ENCODE measurements at places on chromosomes 5 and 9. TPM values are rescaled to one million over a fixed set of nuclear protein-coding genes. Genes with fewer than 3 reads are reported as not detected.
A peak's percentile ranks its signal among the peaks of the same experiment; 100 is the strongest.

DNA sequence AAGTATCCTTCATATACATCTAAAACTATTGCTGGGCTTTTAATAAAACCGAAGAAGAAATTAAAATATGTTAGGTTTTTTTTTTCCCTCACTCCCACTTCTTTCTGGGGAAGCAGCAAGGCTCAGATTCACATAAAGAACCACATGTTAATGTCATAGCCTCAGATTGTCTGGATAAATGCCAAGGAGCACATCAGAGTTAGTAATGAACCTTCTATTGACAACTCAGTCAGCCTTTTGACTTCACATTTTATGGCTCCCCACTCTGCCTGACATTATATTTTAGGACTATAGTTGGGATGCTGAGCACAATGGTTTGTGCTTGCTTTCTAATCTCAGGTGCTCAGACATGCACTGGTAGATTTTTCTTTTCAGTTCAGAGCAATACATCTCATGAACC is 21.8 kb downstream of the DMAC1 start:
- peaks cover 9% of the 10 kb centered on the region for H3K27me3 ChIP-seq
- no peaks in the 10 kb centered on the region for H3K4me1 ChIP-seq
- peaks cover 5% of the 10 kb centered on the region for H3K36me3 ChIP-seq
- no peak overlapping the region for H3K27ac ChIP-seq
- no peak for DNase-seq

- no peak overlapping the region for H3K4me3 ChIP-seq
- no peaks in the 10 kb centered on the region for H3K27me3 ChIP-seq
- no peak for DNase-seq
- peaks cover 65% of the 10 kb centered on the region for H3K4me1 ChIP-seq
Measured at GRCh38 chr5:32595118-32595517, 9.8 kb downstream of the SUB1 start.

DNA sequence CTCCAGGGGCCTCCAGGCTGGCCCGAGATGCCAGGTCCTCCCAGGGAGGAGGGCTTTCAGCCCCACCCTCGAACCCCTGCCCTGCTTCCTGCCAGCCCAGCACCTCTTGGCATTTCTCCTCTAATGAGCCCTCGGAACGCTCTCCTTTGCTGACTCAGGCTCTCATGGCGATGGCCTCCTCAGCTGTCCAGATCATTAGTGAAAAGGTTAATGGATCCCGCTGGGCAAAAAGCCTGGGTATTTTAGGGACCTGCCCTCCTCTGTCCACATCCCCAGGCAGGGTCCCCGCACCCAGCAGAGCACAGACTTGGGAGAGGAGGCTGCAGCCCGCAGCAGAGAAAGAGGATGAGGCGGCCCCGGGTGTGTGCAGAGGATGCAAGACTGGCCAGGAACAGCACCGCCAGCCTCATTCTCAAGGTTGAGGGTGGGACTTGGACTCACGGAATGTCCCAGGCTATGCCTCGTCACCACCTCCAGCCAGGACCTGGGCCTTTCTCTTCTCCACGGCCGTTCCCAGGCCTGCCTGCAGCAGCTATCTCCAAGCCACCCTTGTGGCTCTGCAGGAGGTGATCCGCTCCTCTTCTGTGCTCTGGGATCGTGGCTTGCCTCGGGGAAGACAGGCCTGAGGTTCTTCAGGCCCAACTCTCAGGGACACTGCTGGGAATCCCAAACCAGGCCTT is 23.0 kb upstream of the ADAMTS2 start:
- no peak overlapping the region for H3K4me3 ChIP-seq
- no peak overlapping the region for H3K27ac ChIP-seq
- no peak for DNase-seq
- H3K27me3 ChIP-seq: peaks cover 3% of the 10 kb centered on the region
- no peaks in the 10 kb centered on the region for H3K4me1 ChIP-seq
- H3K36me3 ChIP-seq: no peaks in the 10 kb centered on the region

- peaks cover 6% of the 10 kb centered on the region for H3K36me3 ChIP-seq
- no peak overlapping the region for H3K4me3 ChIP-seq
- no peak overlapping the region for H3K27ac ChIP-seq
- H3K27me3 ChIP-seq: no peaks in the 10 kb centered on the region
- DNase-seq: no peak
- H3K4me1 ChIP-seq: peaks cover 30% of the 10 kb centered on the region
Measured at GRCh38 chr5:179802950-179803562, 3.6 kb downstream of the MGAT4B start.

The OR1J2 gene
- 0.23 TPM for total RNA-seq

DNA sequence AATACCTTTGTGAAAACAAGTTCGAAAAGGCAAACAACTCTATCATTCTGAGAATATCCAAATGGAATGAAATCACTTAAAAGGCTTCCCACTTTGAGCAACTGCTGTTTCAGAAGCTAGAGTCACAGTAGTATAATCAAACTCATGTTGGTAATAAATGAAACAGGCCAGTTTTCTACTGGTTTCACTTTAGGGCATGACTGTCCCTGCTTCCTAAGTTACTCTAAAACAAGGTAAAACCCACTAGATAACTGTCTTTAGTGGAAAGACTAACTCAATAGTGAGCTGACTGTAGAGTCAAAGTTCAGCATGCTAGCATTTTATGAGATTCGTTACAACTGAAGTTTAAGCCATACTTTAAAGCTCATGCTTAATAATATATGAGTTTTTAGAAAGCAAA is 6.0 kb downstream of the CDC26 start:
- peaks cover 12% of the 10 kb centered on the region for H3K36me3 ChIP-seq
- peaks cover 18% of the 10 kb centered on the region for H3K4me1 ChIP-seq
- no peaks in the 10 kb centered on the region for H3K27me3 ChIP-seq
- no peak for DNase-seq
- no peak overlapping the region for H3K4me3 ChIP-seq

The CD274 gene
- total RNA-seq: 24.6 TPM

DNA sequence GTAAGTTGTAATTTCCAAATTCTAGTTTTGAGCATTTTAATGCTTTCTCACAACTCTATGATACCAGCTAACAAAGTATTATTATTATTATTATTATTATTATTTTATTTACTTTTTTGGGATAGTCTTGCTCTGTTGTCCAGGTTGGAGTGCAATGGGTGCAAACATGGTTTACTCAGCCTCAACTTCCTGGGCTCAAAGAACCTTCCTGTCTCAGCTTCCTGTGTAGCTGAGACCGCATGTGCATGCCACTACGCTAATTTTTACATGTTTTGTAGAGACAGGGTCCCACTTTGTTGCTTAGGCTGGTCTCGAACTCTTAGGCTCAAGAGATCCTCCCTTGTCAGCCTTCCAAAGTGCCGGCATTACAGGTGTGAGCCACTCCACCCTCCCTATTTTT is 27.0 kb downstream of the LRRC70 start:
- peaks cover 32% of the 10 kb centered on the region for H3K36me3 ChIP-seq
- no peak overlapping the region for H3K4me3 ChIP-seq
- no peaks in the 10 kb centered on the region for H3K27me3 ChIP-seq
- H3K4me1 ChIP-seq: peaks cover 6% of the 10 kb centered on the region
- H3K27ac ChIP-seq: no peak overlapping the region
- no peak for DNase-seq

The CTXN3 gene
- total RNA-seq: not detected

DNA sequence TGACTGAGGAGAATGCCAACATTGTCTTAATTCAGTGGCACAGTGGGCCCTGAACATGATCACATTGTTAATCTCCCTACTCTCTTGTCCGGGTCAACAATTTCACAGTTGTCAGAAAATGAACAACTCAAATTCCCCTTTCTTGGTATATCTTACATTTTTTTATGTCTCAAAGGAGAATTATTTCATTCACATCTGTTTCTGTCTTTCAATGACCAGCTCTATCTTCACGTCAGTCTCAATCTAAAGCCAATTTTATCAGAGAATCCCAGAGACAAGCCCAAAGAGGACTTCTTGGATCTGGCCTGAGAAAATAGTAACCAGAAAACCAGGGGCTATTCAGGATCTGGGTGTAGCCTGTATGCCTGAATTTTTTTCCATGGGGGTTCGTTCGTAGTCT is 477.5 kb downstream of the PDE4D start:
- H3K4me1 ChIP-seq: no peaks in the 10 kb centered on the region
- no peak overlapping the region for H3K4me3 ChIP-seq
- peaks cover 13% of the 10 kb centered on the region for H3K27me3 ChIP-seq
- H3K36me3 ChIP-seq: no peaks in the 10 kb centered on the region

GRCh38 chr5:36304095-36304805 is 2.5 kb upstream of the RANBP3L start:
- peaks cover 9% of the 10 kb centered on the region for H3K4me1 ChIP-seq
- no peak overlapping the region for H3K4me3 ChIP-seq

DNA sequence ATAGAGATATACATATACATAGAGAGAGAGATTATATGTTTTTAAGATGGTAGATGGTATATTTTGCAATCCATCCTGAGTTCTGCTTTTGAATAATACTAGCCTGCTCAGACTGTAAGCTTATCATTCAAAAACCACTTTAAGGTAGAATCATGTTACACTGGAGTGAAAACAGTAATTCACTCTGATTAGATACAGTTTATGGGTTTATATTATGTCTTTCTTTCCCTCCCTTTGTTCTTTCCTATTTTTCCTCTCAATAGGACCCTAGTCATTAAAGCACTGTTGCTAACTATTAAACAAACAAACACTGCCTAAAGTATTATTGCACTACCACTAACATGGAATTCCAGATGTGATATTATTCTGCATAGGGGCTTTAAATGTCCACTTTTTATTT is 202.0 kb downstream of the ADAMTSL1 start:
- H3K36me3 ChIP-seq: no peaks in the 10 kb centered on the region
- DNase-seq: no peak
- no peak overlapping the region for H3K4me3 ChIP-seq
- H3K27me3 ChIP-seq: peaks cover 4% of the 10 kb centered on the region
- H3K27ac ChIP-seq: no peak overlapping the region

GRCh38 chr5:6731465-6732237 is 18.4 kb downstream of the TENT4A start:
- DNase-seq: no peak
- peak overlapping the region; percentile 51 for H3K27ac ChIP-seq
- H3K36me3 ChIP-seq: peaks cover 31% of the 10 kb centered on the region
- H3K4me1 ChIP-seq: peaks cover 80% of the 10 kb centered on the region
- no peak overlapping the region for H3K4me3 ChIP-seq

The PCDHA6 gene
- not detected for total RNA-seq

- no peak within 1 kb of the TSS for H3K4me3 ChIP-seq
- peaks cover 61% of the 10 kb centered on the region for H3K27me3 ChIP-seq
- peaks cover 2% of the 10 kb centered on the region for H3K36me3 ChIP-seq
Measured at GRCh38 chr9:133275105-133276000, at the start of gene ABO. Gene ABO, minus strand, starts transcription at chr9:133275201.

GRCh38 chr9:137048655-137049543 is 2.9 kb upstream of the NPDC1 start:
- peaks cover 73% of the 10 kb centered on the region for H3K27me3 ChIP-seq
- no peaks in the 10 kb centered on the region for H3K36me3 ChIP-seq
- no peak overlapping the region for H3K4me3 ChIP-seq

The AGXT2 gene
- not detected for total RNA-seq

The FCN2 gene
- total RNA-seq: not detected

DNA sequence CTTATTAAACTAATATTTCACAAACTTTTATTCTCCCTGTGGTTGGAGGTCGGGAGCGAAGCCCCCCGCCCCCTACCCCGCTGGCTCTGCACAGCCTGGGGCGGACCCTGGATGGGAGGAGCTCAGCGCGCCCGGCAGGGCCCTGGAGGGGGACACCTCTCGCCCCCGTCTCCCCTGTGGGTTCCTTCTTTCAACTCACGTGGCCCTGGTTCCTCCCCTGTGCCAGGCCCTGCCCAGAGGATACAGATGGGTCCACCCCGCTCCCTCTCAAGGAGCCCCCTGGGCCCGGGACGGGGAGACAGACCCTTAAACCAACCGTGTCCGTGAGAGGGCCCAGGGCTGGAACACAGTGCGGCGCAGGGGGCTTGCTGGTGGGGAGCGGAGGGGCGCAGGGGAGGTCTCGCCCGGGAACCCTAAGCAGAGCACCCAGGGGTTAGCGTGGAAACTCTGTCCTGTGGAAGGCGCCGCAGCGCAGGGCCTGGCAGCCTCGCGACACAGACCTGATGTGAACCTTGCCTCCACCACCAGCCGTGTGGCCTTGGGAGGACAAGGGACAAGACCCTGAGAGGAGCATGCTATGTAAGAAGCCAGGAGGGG is 103.7 kb upstream of the MVB12B start:
- H3K27ac ChIP-seq: no peak overlapping the region
- H3K4me1 ChIP-seq: no peaks in the 10 kb centered on the region
- no peak for DNase-seq
- peaks cover 84% of the 10 kb centered on the region for H3K27me3 ChIP-seq

The ARHGEF28 gene
- not detected for total RNA-seq

The ACOT12 gene
- not detected for total RNA-seq

The SPATA31C1 gene
- total RNA-seq: not detected

GRCh38 chr9:19113964-19114679 is 11.4 kb upstream of the HAUS6 start:
- no peak for DNase-seq
- no peaks in the 10 kb centered on the region for H3K27me3 ChIP-seq
- H3K4me3 ChIP-seq: no peak overlapping the region
- H3K4me1 ChIP-seq: peaks cover 2% of the 10 kb centered on the region
- H3K36me3 ChIP-seq: peaks cover 27% of the 10 kb centered on the region

The OR13D1 gene
- total RNA-seq: not detected

- no peaks in the 10 kb centered on the region for H3K27me3 ChIP-seq
- no peaks in the 10 kb centered on the region for H3K36me3 ChIP-seq
- no peak overlapping the region for H3K4me3 ChIP-seq
Measured at GRCh38 chr5:36366883-36367282, 65.2 kb upstream of the RANBP3L start.

- no peak overlapping the region for H3K27ac ChIP-seq
- H3K36me3 ChIP-seq: no peaks in the 10 kb centered on the region
- peaks cover 7% of the 10 kb centered on the region for H3K4me1 ChIP-seq
- H3K27me3 ChIP-seq: peaks cover 40% of the 10 kb centered on the region
- no peak for DNase-seq
Measured at GRCh38 chr9:121732886-121733285, 81.5 kb downstream of the DAB2IP start.

- no peak for DNase-seq
- no peak overlapping the region for H3K27ac ChIP-seq
- no peak overlapping the region for H3K4me3 ChIP-seq
- H3K4me1 ChIP-seq: peaks cover 13% of the 10 kb centered on the region
- H3K27me3 ChIP-seq: no peaks in the 10 kb centered on the region
Measured at GRCh38 chr5:149628221-149628620, 46.9 kb downstream of the ARHGEF37 start.

The SLC35D2 gene
- total RNA-seq: 1.5 TPM

GRCh38 chr9:79583952-79584654 is 12.3 kb downstream of the TLE4 start:
- H3K4me3 ChIP-seq: peak overlapping the region; percentile 38
- peak; percentile 31 for DNase-seq
- H3K27me3 ChIP-seq: no peaks in the 10 kb centered on the region
- peak overlapping the region; percentile 42 for H3K27ac ChIP-seq

The ARL14EPL gene
- not detected for total RNA-seq

GRCh38 chr5:115977096-115977495 is 14.8 kb downstream of the LVRN start:
- no peak for DNase-seq
- no peak overlapping the region for H3K4me3 ChIP-seq
- no peaks in the 10 kb centered on the region for H3K36me3 ChIP-seq
- H3K4me1 ChIP-seq: peaks cover 4% of the 10 kb centered on the region

GRCh38 chr9:123090956-123091355 is 57.5 kb downstream of the GPR21 start:
- H3K36me3 ChIP-seq: no peaks in the 10 kb centered on the region
- no peaks in the 10 kb centered on the region for H3K27me3 ChIP-seq
- no peak overlapping the region for H3K4me3 ChIP-seq
- H3K27ac ChIP-seq: no peak overlapping the region

GRCh38 chr9:105341434-105342146 is 97.1 kb downstream of the SLC44A1 start:
- H3K27me3 ChIP-seq: no peaks in the 10 kb centered on the region
- H3K4me3 ChIP-seq: peak overlapping the region; percentile 39
- H3K4me1 ChIP-seq: peaks cover 18% of the 10 kb centered on the region
- DNase-seq: no peak
- H3K36me3 ChIP-seq: peaks cover 11% of the 10 kb centered on the region

The SLC23A1 gene
- total RNA-seq: not detected

All from activated naive CD8-positive, alpha-beta T cell treated with anti-CD3 and anti-CD28 coated beads for 36 hours (primary cell).